Daoy (cell line): ENCODE measurements at places on chromosomes 1 and 21. TPM values are rescaled to one million over a fixed set of nuclear protein-coding genes. Genes with fewer than 3 reads are reported as not detected.

GRCh38 chr1:154155251-154155650 is 378 bp upstream of the NUP210L start:
- peak; percentile 6 for DNase-seq

- no peak for DNase-seq
Observed at GRCh38 chr1:91799863-91800262, 86.1 kb downstream of the TGFBR3 start.

DNA sequence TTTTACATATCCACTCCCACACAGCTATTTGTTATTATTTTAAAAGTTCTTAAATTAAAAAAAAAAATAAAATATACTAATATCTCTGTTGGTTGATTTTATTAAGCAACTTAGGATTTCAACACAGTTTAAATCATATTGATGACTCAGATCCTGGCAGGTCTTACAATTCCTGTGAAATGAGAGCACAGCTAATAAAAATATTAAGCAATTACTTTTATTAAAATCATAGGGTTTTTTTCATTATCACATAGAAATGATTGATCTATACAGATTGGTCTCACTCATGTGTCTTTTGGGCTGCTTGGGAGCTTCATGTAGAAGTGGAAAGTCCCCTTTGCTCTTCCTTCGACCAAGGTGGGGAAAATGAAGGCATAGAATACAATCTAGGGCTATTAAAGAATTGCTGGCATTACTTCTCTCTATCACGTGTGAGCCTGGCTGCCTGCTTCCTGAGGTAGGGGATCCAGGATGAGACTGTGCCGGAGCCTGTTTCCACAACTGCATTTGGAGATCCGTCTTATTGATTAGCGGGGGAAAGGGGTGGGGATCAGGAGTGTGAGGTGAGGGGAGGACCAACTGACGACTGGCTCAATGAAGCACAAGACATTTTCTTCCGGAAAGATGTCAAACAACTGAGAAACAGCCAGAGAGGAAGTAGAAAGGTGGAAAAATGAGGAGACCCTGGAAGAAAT is 858.0 kb downstream of the USP25 start:
- DNase-seq: no peak

TLR5 gene
- 0.77 and 1.1 TPM in 2 replicates for total RNA-seq

DNA sequence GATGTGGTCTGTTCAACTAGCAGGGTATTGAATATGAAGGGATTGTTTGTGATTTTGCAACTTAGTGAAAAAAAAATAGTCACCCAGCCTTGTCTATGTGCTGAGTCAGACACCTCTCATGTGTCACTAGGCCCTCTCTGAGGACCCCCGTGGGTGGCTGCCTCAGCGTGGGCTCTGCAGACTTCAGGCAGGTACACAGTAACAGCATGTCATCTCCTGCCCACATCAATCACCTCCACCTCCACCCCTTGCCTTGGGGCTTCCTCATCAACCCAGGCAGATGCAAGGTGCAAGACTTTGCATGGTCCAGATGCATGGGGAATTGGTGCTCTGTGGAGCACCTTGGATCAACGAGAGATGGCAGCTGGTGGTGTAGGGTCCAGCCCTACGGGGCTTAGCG is 23.9 kb downstream of the PCP4 start:
- no peak for DNase-seq

GRCh38 chr1:202081992-202082391 is 40.7 kb upstream of the GPR37L1 start:
- DNase-seq: no peak

DNA sequence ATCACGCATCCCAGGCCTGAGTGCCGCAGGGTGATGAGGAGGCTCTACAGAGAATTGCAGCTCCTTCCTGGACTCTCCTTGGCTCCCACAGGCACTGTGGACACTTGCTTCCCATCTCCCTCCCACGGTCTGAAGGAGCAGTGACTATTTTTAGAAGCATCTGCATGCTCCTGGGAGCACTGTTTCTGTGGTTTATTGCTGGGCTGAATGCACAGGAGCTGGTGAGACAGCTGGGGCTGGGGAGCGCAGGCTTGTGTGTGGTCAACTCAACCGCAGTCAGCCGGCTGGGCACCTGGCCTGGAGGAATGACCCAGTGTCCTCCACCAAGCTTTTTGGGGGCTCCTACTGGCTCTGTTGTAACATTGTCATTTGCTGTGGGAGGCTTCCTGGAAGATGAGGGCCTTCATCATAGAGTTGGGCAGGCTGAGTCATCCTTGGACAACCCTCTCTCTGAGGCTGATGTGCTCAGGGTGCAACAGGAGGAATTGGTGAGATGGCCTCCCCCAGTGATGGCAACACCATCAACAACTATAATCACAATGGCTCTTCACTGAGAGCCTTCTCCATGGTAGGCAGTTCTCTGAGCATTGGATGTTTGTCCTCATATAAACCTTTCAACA is 1.7 kb downstream of the NFASC start:
- DNase-seq: no peak

TRIM58 gene
- 29.7 and 33.5 TPM in 2 replicates for total RNA-seq

OR10T2 gene
- total RNA-seq: not detected in 2 replicates

SERINC2 gene
- 3.2 and 4.1 TPM in 2 replicates for total RNA-seq

PER3 gene
- 1.4 and 2.1 TPM in 2 replicates for total RNA-seq

DNA sequence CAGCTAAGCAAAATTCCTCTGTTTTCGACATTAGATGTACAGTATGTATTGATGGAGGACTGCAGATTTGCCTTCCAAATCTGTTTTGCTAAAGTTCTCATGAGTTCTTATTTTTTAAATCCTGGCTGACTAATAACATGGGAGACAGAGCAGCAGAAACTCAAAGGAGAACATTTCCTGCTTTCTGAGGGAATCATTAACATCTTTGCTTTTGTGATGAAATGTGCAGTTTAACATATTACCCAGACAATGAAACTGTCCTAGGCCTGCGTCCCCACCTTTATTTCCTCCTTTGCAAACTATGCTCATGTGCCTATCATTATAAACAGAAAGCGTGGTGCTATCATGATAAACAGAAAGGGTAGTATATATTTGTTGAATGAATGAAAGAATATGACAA is 149.9 kb downstream of the ZP4 start:
- no peak for DNase-seq

DNA sequence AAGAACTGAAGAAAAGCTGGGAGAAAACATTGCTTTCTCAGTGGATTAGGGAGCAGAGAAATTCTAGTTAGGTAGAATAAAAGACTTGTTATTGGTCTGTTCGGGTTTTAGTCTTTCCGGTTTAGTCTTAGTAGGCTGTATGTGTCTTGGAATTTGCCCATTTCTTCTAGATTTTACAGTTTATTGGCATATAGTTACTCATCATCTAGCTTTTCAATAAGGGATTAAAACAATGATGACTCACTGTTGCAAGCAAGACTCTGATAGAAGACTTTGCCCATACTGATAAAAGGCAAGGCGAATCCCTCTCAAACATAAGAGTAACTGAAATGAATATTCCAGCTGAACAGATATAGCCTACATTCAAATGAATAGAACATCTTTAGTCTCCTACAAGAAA is 62.3 kb downstream of the GPR137B start:
- no peak for DNase-seq

GRCh38 chr1:23394181-23394580 is 24.5 kb upstream of the ZNF436 start:
- peak; percentile 54 for DNase-seq

CACHD1 gene
- 5.3 and 7.1 TPM in 2 replicates for total RNA-seq

- DNase-seq: peak; percentile 83
Observed at GRCh38 chr1:204213668-204214662, at the start of gene GOLT1A. TSS of gene GOLT1A (minus strand) at chr1:204213988. CDS start at chr1:204213906, 82 bp downstream.

ARHGEF16 gene
- total RNA-seq: 4.7 and 10.9 TPM in 2 replicates

DNA sequence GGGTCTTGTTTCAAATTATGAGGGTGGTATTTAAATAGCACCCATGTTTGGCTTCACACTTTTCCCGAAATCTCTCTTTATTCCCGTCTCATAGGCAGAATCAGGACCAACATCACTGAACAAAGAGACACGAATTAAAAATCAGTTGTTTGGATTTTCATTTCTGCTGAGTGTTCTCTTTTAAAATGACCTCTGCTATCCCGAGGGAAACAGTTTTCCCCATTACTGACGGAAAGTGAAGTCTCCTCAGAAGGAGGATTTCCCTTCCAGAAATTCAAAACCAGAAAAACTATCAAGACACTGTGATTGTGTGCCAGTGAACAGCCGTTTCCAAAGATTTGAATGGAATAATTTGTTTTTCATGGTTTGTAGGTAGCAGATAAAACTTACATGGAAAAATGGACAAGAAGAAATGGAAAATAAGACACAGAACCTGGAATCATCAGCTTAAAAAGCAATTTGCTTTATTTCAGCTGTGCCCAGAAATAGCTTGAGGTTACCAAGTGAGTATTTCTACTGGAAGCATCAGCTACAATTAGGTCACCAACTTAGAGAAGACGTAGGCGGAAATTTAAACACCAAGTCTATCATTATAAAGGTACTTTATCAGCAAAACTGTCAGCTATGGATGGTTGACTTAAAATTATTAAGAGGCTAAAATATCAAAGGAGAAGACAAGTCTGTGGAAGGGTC is 68.5 kb downstream of the RUNX1 start:
- DNase-seq: no peak

DNA sequence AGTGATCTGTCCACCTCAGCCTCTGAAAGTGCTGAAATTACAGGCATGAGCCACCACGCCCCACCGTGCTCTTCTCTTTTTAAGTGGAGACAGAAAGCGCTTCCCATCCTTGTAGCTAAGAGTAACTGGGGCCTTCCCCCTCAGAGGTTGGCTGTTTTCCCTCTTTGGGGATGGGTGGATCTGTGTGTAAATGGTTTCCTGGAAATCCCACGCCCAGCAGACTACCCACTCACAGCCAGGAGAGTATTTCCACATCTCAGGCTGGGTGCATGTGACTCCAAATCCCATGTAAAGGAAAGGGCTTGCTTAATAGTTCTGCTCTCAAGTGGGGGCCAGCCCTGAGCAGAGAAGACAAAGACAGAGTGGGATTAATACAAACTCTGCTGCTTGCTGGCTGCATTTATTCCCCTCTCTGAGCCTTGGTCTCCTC is 19.6 kb upstream of the TCEA3 start:
- DNase-seq: no peak

GRCh38 chr1:185974367-185975170 is 240.4 kb downstream of the HMCN1 start:
- DNase-seq: no peak

DNA sequence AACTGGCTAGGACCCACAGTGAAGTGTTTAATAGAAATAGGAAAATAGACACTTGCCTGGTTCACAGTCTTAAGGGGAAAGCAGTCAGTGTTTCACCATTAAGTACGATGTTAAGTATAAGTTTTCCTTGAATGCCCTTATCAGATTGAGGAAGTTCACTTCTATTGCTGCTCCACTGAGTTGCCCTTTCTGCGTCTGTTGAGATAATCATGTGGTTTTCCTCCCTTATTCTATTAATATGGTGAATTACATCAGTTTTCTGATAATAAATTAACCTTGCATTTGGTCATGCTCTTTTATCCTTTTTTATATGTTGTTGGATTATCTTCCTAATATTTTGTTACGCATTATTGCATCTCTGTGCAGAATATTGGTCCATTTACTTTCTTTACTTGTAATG is 21.4 kb downstream of the UTS2 start:
- no peak for DNase-seq

- no peak for DNase-seq
Observed at GRCh38 chr1:54750596-54750995, 13.7 kb downstream of the PARS2 start.

DNA sequence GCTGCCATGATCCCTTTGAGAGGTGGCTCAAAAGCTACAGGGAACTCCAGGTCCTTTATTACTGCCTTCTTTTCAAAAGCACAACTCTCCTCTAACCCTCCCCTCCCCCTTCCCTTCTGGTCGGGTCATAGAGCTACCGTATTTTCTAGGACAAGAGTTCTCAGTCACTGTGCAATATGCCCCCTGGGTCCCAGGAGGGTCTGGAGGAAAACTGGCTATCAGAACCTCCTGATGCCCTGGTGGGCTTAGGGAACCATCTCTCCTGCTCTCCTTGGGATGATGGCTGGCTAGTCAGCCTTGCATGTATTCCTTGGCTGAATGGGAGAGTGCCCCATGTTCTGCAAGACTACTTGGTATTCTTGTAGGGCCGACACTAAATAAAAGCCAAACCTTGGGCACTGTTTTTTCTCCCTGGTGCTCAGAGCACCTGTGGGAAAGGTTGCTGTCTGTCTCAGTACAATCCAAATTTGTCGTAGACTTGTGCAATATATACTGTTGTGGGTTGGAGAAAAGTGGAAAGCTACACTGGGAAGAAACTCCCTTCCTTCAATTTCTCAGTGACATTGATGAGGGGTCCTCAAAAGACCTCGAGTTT is 3.1 kb downstream of the BTG2 start:
- DNase-seq: no peak

GRCh38 chr1:230289350-230289644 is 136.8 kb downstream of the PGBD5 start:
- no peak for DNase-seq

- DNase-seq: no peak
Observed at GRCh38 chr1:236751385-236751784, 43.7 kb upstream of the MTR start.

DNA sequence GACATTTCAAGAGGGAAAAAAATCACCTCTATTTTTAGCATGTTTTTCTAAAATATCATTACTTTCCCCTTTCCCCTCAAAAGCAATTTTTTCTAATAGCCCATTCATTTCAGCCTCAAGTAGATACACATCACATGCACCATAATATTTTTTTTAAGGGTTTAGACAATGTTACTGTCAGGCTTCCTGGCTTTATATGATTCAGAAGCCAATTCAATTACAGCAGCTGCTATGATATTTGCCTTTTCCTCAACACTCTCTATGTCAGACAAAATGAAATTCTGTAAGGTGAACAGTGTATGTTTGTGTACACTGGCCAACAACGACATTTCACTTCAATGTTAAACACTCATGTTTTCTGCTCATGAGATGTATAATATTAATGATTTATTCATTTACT is 46.5 kb downstream of the OMA1 start:
- no peak for DNase-seq

GRCh38 chr1:230517326-230517725 is 91.2 kb upstream of the PGBD5 start:
- DNase-seq: no peak

GRCh38 chr21:15365751-15366392 is 301.1 kb upstream of the NRIP1 start:
- no peak for DNase-seq
